ENCODE measurements at places on chromosomes 12 and 14. TPM values are rescaled to one million over a fixed set of nuclear protein-coding genes. Genes with fewer than 3 reads are reported as not detected.

GRCh38 chr14:71583194-71583593 is 349.0 kb upstream of the RGS6 start:
- H3K27me3 ChIP-seq = no peaks in the 10 kb centered on the region
- H3K4me1 ChIP-seq = no peaks in the 10 kb centered on the region
- H3K27ac ChIP-seq = no peak overlapping the region

Gene MGAT4C
- not detected for total RNA-seq

DNA sequence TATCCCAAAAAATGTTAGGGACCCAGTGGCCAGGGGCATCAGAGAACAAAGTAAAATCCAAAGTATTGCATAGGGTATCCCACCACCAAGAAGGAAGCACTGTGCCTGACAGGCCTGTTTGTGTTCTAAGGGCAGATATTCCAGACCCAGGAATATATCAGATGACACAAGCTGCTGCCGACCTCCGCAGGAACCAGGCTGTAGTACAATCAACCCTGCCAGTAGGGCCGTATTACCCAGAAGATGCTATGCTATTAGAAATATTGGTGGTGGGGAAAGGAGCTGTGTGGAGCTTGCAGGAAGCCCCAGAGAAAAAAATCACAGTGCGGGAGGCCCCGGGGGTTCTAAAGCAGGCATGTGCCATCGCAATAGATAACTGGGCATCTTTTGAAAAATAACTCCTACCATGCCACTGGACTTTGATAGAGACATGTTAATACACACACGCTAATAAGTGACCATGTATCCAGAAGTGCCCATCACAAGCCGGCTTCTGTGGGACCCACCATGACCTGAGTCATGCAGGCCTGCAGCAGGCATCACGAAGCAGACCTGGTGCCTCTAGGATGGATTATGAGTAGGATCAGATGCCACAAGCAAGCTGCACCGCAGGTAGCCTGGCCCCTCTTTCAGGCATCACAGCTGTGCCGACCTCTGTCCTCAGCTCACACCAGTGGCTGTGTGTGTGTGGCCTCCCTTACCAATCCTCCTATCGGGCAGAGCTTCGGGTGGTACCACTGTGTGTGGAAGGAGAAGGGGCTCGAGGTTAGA is 242.7 kb downstream of the BCL11B start:
- H3K27ac ChIP-seq = no peak overlapping the region
- no peak for DNase-seq
- no peaks in the 10 kb centered on the region for H3K36me3 ChIP-seq
- H3K27me3 ChIP-seq = no peaks in the 10 kb centered on the region

Gene TCL1B
- not detected for total RNA-seq

DNA sequence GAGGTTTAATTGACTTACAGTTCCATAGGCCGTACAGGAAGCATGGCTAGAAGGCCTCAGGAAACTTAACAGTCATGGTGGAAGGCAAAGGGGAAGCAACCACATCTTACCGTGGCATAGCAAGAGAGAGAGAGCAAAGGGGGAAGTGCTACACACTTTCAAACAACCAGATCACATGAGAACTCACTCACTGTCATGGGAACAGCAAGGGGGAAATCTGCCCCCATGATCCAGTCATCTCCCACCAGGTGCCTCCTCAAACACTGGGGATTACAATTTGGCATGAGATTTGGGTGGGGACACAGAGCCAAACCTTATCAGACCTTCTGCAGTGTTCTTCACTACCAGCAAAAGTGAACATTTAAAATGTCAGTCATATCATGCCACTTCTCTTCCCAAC is 58.9 kb downstream of the USP15 start:
- H3K4me3 ChIP-seq = no peak overlapping the region
- no peak for DNase-seq
- no peaks in the 10 kb centered on the region for H3K4me1 ChIP-seq
- H3K36me3 ChIP-seq = peaks cover 6% of the 10 kb centered on the region
- no peak overlapping the region for H3K27ac ChIP-seq

All from Panc1 (cell line).